ENCODE measurements at places on chromosomes 3 and 15.

DNA sequence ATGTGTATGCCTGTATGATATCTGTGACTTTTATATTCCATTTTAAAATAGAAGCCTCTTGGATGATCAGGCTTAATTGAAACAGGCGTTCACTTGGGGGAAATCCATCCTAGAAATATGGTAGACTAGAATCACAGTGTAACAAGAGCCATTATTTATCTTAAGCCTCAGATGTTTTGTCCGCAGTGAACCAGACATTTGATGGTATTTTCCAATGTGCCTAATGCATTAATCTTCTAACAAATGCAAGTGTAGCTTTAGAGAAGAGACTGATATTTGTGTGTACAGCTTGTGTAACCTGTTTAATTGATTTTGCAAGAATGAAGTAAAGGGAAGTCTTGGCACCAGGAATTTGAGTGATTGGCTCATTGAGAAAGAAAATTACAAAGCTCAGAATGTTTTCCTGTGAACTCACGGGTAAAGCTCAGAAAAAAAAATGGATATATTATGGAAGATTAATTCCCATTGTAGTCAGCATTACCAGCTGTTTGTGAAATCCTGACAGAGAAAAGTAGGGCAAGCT, 155.7 kb downstream of the SV2B start:
- peak; percentile 5 for DNase-seq

DNA sequence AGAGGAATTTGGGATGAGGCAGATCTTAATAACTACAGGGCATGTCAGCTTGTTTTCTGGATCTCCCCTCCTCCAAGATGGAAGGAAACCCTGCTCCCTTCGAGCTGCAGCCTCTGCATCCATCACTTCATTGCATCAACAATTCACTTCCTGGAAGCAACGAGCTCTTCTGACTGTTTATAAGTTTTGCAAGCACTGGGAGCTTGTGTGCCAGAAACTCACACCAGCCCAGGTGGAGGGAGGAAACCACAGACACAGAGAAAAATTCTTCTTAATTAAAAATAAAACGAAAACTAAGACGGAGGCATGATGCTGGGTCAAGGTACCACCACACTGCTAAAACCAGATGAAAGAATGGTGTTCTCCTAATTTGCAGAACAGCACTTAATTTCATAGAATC, 10.6 kb downstream of the LRIG1 start:
- no peak for DNase-seq

- DNase-seq, result no peak
Measured at GRCh38 chr3:49842843-49843517, 13.4 kb downstream of the TRAIP start.

DNA sequence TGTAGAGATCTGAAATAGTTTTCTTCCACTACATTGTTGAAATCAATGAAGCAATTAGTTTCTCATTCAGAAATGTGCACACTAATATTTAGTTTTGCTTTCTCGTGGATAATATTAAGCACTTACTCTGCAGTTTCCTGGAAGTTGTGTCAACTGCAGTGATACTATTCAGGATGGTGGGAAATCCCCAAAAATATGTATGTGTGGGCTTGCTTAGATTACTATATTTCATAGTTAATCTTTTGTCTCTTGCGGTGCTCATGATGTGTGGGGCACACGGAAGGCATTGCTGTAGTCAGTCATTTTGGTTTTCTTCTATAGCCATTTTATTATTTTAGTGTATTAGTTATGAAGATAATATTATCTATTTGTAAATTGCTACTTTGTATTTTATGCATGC, 19.7 kb downstream of the RAB11A start:
- DNase-seq, result no peak

DNA sequence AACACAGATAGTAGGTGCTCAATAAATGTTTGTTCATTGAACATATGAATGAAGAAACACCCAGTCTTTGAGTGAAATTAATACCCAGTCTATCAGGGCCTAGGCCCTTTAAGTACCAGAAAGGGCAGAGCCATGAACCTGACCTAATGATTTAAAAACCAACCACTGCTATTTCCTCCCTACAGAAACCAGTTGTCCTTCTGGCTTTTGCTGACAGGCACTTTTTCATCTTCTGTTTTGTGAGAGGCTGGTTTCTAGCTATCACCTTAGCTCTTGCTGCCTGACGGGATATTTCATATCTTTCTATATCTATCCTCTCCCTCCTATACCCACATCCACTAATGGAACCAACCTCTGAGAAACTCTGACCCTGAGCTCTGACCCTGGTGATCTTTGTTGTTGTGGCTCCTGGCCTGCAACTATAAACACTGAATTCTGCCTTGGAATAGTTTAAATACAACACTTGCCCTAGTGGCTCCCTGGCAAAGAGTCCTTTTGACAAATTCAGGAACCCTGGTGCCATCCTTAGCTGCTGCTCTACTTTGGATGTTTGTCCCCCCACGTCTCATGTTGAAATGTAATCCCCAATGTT, 4.1 kb upstream of the AHSG start:
- DNase-seq, result no peak

DNA sequence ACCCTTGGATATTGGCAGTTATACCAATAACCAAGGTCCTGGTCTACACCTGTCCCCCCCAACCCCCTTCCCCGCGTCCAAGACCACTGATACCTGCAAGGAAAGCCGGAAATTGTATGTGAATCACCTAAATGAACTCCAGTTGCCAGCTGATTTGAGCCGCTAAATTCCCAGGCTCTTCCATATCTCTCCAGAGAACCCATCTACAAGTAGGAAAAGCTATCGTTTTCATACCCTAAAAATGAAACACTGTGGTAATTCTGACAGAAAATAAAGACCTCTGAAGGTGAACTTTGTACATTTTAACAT, 114.2 kb upstream of the ICE2 start:
- DNase-seq, result no peak

DNA sequence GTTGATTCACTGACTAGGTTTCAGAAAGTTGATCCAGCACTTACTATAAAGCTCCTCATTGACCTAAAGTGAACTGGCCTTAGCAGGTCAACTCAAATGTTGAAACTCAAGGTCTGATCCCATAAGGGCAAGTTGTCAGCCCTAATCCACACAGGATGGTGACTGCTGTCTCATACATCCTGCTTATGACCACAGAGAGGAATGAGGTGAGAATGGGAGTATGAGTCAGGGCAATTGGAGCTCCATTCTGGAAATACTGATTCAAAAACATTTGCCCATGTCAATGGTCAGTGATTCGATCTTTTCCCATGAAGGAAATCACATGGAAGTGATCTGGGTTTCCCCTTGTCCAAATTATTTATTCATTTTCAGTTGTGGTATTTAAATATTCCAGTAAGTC, 78.7 kb downstream of the ZNF385D start:
- no peak for DNase-seq

DNA sequence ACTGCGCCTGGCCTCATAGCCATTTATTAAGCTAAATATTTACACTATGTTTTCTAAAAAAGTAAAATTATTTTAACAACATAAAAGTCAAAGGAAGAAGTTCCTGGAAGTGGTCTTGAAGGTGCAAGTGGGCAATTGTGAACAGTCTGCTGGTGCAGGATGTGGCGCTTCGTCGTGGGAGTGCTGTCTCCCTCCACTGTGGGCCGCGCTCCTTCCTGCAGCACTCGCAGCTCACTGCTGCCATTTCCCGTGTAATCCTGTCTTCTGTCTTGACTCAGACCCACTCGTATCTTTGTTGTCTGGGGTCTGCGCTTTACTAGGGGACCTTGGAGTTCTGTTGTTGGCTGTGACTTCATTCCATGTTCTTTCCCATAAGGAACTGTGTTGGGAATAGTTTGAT, 56.3 kb downstream of the APBA2 start:
- DNase-seq, result no peak

DNA sequence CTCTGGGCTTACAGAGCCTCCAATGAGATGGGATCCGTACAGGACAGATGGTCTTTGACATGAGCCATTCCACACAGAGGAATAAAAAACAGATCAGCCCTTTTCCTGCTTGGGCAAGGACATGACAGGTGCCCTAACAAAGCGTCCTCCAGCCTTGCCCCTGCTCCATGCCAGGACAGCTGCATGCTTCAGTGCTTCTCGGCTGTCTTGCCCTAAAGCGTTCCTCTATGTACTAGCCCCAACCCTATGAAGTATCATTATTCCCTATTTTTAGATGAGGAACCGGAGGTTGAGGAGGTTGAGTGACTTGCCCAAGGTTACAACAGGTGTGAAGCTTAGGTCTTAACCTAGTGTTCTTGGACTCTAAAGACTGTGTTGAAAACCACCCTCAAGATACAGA, 10.5 kb downstream of the POMGNT2 start:
- DNase-seq, result no peak

DNA sequence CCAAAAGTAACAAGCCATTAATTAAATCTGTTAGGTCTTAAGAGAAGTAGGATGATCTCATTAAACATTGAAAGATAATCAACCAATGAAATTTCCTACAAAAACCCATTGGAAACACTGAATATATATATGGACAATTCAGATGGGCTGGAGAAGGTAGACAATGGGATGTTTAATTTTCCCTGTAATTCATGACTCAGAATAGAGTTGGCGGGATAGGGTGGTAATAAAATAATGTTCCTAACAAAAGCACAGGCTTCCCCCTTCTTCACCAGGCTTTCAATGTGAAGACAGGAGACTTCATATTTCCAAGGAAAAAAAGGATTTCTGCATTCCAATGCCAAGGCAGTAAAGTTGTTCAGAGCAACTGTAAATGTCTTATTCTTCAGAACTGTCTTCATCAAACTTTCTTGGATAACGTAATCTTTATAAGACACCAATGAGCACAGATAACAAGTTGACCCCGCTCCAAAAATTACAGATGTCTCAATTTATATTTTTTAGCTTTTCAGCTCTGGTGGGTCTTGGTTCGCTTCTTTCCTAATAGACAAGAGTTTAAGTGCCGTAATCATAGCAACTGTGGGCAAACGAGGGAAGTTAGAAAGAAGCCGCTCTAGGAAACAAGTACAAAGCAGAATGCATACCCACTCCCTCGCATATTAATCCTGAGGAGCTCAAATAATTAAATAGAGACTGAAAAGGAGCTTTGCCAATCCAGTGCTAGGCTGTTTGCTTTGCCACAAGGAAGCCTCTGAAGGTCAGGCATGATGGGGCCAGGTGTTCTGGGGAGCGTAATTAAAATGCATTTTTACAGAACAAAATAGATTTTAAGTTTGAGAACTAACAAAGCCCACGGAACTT, 377.0 kb downstream of the FOXP1 start:
- no peak for DNase-seq

DNA sequence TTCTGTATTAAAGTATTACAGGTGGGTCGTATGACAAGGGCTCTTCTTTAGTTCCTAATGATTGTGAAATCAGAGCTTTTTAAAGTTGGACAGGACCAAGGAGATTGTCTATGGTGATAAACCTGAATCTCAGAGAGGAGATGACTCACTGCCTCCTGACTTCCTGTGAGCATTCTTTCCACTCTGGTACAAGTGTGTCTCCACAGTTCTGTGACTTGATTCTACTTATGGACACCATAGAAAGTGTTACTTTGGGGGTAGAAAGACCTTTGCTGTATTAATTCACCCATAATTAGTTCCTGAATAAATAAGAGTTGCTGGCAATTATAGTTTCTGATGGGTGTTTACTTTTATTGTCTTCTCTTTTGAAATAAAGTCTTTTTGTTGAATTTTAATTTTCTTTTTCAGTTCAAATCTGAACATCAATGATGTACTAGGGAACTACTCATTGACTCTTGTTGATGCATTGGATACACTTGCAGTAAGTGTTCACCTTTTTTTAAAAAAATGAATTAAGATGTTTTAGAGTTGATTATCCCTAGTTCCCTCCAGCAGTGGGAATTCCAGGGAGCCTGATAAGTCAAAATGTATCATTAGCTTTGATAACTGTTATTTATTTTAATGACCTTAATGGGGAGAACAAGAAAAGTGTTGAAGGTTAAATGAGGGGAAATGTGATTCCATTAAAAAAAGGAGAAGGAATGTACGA, 7.4 kb downstream of the EDEM1 start:
- no peak for DNase-seq

GRCh38 chr15:78564743-78565096, 600 bp upstream of the CHRNA5 start:
- DNase-seq, result no peak

GRCh38 chr15:78338781-78339180, 1.4 kb upstream of the CRABP1 start:
- DNase-seq, result no peak

DNA sequence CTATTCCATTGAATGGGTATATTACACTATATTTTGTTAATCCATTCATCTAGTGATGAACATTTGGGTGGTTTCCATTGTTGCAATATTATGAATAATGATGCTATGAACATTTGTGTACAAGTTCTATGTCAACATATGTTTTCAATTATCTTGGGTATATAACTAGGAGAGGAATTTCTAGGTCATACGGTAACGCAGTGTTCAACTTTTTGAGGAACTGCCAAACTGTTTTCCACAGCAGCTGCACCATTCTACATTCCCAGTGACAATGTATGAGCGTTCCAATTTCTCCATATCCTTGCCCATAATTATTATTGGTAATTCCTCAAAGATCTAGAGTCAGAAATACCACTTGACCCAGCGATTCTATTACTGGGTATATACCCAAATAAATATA, 24.1 kb upstream of the RORA start:
- no peak for DNase-seq

- peak; percentile 77 for DNase-seq
Measured at GRCh38 chr15:70344666-70345065, 246.9 kb upstream of the TLE3 start.

DNA sequence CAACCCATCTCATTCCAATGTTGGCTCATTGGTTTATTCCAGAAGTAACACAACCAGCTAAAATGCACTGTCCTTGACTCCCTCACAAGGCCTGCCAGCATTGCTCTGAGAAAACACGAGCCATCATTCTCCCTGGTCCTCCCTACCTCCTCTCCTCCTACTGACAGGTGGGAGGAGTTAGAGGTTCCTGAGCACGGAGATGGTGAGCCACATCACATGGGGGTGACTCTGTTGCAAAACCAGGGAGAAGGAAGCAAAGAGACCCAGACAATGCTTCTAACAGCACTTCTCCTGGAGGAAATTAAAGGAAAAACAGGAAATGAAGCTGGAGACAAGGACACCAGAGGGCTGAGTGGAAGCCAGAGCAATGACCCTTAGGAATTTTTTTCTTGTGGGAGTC, 667.4 kb downstream of the NTRK3 start:
- no peak for DNase-seq

- no peak for DNase-seq
Measured at GRCh38 chr15:43370310-43370974, 401 bp downstream of the ZSCAN29 start.

GRCh38 chr3:119643528-119643927, 16.9 kb downstream of the POPDC2 start:
- no peak for DNase-seq

DNA sequence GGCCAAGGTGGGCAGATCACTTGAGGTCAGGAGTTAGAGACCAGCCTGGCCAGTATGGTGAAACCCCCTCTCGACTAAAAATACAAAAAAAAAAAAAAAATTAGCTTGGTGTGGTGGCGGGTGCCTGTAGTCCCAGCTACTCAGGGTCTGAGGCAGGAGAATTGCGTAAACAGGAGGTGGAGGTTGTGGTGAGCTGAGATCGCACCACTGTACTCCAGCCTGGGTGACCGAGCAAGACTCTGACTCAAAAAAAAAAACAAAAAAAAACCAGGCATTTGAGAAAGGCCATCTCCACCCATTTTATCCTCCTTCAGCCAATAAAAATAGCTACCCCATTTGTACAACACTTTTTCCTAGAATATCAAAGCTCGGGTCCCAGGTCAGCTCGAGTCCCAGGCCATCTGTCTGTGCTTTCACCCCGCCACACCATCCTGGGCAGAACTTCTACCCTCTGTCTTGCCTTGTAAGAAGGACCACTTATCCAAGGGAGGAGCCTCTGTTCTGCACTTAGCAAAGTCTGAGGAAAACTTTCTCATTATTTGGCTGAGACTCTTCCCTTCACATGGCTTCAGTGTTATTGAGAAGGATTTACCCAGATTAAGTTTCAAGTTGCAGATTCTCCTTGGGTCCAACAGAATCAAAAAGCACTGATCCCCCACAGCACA, 99.1 kb downstream of the MESD start:
- no peak for DNase-seq

Measured in NCI-H2171 (cell line).